ENCODE measurements at places on chromosomes 3 and 15. TPM values are rescaled to one million over a fixed set of nuclear protein-coding genes. Genes with fewer than 3 reads are reported as not detected.

The VIPR1 gene
- total RNA-seq: 0.35 TPM

GRCh38 chr3:23189187-23189586 lies 13.9 kb upstream of the UBE2E2 start:
- no peak for DNase-seq

DNA sequence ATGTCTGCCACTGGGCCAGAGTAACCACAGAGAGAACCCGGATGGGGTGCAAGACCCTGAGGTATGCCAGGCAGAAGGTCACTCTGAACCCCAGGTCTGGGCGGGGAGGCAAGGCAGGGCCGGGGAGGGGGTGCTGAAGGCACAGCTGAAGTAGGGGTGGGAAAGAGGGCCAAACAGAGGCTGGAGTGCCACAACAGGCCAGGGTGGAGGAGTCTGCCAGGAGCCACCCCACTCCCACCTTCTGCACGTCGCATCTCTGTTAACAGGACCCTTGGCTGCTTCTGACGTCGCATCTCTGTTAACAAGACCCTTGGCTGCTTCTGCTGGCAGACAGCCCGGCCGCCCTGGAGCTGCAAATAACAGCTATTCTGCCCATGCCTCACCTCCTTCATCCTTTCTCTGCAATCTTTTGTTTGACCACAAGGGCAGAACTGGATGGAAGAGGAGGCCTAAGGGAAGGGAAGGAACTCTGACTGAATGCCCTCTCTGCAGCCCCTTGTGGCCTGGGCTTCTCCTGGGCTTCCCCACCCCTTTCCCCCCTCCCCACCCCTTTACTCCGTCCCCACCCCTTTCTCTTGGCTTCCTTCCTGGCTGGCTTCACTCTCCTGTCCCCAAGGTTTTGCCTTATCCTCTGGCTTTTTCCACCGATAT lies 20.6 kb upstream of the FBLN2 start:
- DNase-seq: no peak

DNA sequence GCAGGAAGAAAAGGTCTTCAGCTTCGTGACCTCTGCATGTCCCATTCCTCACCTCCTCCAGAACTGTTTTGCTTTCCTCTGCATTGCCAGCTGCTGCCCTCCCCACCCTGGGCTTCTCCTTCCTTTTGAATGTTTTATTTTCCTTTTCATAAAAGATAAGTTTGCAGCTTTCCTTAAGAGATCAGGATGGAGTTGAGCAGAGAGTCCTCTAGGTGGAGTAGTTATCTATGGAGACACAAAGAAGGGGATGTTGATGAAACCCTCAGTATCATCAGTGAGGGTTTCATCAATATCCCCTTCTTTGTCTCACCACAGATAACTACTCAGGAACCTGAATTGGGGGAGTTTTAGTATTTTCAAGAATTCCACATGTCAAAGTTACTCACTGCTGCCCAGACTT lies 19.0 kb upstream of the SLC25A36 start:
- peak; percentile 21 for DNase-seq
